ENCODE measurements at places on chromosomes 13 and 19.

- no peak for DNase-seq
These were observed 334 bp upstream of the ANGPTL6 start for GRCh38 chr19:10102787-10103236.

DNA sequence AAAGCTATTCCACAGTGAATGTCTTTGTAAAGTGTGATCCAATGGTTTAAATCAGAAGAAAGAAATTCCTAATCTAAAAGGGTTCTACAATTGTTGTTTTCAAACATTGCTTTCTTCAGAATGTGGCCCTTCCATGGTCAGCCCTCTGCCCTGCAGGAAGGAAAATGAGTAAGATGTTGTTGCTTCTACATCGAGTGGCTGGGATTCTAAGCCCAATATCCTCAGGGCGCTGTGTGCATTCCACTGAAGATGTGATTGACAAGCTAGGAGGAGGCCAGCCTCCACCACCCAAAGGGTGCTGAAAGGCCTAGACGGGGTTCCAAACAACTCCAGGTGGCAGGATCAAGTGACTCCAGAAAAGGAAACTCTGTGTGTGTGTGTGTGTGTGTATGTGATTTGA lies 316.9 kb upstream of the TSHZ3 start:
- DNase-seq = no peak

DNA sequence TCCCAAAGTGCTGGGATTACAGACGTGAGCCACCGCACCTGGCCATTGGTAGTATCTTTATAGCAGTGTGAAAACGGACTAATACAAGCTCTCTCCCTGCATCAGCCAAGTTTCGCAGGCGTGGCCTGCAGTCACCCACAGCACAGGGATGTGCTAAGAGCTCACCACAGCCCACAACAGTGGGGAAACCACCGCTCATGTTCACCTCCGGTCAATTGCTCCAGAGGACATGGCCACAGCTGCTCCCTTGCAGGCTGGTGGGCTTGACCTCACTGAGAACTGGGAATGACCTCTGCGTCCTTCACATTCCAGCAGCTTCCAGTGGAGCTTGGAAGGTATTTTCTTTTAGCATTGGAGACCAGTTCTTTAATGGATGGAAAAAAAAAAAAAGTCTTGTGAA lies 156.4 kb downstream of the KCTD15 start:
- no peak for DNase-seq

GRCh38 chr13:87999788-88000187 lies 328.6 kb downstream of the SLITRK5 start:
- no peak for DNase-seq

DNA sequence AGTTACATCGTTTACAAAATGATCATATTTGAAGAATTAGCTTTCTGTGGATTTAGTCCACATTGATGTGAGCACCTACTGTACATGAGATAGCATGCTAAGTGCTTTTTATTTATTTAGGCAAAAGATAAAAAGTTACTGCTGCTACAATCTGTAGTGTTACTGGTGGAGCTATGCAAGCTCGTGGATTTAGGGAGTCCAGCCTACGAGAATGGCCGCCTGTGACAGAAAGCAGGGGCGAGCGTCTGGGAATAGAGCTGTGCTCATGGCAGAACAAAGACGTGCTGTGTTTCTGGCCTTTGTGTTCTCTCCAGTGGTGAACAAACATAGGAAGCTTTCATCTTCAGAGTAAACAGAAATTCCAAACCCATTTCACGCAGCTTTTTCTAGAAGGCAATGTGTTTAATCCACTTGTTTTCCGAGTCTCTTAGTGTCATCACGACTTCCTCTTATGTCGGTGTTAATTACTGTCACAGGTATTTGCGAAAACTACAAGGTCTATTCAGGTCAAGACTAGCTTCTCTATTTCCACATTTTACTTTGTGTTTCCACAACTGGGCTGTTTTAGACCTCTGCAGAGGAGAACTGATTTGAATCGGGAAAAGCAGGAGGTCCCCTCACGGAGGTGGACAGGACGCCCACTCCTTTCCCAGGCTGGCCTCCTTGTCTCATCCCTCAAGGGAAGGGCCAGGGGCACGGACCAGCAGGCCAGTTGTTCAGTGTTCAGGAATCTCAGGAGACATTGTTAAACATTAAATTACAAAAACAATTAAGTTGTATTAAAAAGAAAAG lies 67.3 kb downstream of the ATP11A start:
- DNase-seq = no peak

Measured in GM19239 (cell line).